GM23338 (cell line): ENCODE measurements at places on chromosomes 4 and X.

DNA sequence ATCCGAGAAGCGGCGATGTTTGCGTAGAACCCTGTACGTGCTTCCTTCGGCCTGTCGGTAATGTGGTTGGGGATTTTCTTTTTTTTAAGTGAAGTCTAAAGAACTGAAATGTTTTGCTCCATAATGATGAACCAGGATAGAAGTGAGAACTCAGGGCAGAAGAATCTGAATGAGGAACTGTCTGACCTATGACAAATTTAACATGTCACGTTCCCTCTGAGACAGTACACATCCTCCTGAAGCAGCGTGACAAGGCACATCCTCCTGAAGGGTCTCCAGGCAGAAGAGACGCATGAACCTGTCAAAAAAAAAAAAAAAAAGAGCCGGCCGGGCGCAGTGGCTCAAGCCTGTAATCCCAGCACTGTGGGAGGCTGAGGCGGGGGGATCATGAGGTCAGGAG, 6.2 kb downstream of the CSF2RA start:
- DNase-seq: no peak

DNA sequence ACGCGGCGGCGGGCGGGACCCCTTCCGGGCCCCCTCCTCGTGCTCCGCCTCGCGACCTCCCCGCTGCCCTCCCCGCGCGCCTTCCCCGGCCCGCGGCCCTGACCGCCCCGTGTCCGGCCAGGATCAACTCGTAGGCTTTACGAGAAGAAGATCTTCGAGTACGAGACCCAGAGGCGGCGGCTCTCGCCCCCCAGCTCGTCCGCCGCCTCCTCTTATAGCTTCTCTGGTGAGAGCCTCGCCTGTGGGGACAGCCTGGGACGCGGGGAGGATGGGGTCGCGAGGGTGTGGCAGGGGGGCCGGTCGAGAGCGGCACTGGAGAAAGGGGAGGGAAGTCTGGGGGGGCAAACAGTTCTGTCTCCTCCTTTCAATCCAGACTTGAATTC, 465 bp downstream of the EMD start:
- DNase-seq: no peak

- no peak for DNase-seq
Observed at GRCh38 chrX:10117864-10118377, 38.9 kb upstream of the CLCN4 start.

GRCh38 chr4:159706704-159707103, 603.8 kb downstream of the RAPGEF2 start:
- DNase-seq: no peak

GRCh38 chr4:8730681-8731080, 138.1 kb downstream of the CPZ start:
- no peak for DNase-seq

- no peak for DNase-seq
Observed at GRCh38 chrX:40326186-40326965, 228.6 kb upstream of the BCOR start.

DNA sequence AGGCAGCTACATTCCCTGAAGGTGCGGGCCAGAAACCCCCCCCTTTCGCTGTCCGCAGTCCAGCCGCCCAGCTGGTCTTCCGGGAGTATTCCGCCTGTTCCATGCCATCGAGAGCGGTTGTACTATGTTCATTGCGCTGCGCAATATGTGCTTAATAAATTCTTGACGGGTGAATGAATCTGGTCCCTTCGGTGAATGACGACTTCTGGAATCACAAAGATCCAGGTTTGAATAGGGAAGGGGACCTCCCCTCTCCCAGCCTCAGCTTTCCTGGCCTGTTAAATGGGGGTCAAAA, 777 bp upstream of the TFE3 start:
- no peak for DNase-seq

DNA sequence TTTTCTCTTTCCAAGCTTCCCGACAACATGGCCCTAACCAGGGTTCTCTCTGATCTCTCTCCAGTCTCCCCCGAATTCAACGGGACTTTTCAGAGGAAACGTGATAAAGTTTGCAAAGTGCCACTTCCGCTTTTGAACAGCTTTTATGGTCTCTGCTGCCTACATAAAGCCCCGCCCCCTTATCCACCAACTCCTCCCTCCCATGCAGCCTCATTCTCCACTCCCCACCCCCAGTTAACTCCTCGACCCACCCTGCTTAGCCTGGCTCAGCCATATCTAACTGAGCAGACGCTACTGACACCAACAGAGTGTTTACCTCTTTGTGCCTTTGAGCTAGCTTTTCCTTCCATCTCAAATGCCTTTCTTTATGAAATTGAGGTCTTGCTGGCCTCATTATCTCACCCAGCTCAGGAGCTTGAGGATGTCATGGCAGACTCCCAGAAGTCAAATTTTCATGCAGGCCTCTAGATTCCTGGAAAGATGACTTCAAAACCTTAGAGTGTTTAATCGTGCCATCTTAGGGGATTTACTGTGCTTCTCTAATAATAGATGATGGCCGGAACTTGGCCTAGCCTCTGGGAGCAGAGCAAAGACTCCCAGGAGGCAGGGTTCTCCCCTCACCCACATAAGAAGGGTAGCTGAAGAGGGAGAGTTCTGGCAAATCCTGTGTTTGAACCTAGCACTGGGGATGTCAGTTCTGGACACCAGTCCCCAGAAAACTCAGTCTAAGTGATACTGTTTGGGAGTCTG, 606.0 kb downstream of the BCOR start:
- no peak for DNase-seq

DNA sequence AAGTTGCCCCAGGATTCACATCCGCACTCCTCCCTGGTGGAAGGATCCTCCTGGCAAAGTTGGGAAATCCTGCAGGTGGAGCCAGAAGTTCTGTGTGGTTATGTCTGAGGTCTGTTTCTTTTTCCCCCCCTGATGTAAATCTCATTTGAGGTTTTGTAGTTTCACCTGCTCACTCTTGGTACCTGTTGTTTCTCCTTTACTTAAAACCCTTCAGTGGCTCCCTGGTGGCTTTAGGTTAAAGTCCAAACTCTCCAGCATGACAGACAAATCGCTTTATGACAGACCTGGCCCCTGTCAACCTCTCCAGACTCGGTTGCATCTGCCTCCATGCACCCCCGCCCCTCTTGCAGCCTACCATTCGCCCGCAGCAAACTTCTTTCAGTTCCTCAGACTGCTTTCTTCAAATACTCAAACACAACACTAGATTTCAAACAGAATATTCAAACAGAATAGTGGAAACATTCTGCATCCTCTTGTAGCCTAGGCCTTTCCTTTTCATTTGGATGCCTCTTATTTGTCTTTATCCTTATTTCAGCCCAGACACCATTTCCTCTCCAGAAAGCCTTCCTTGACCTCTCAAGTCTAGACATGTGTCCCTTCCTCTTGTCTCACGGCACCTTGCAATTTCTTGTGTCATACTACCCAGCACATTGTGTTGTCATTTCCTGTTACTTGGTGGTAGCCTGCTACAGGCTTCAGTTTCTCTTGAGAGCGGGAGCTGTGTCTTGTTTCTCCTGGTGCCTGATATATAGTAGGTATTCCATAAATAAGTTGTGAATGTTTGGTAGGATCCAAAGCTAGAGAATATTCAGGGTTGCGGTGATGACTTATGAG, 24.8 kb downstream of the IL13RA1 start:
- no peak for DNase-seq

- DNase-seq: no peak
Observed at GRCh38 chr4:78520808-78521226, 30.8 kb upstream of the ANXA3 start.

DNA sequence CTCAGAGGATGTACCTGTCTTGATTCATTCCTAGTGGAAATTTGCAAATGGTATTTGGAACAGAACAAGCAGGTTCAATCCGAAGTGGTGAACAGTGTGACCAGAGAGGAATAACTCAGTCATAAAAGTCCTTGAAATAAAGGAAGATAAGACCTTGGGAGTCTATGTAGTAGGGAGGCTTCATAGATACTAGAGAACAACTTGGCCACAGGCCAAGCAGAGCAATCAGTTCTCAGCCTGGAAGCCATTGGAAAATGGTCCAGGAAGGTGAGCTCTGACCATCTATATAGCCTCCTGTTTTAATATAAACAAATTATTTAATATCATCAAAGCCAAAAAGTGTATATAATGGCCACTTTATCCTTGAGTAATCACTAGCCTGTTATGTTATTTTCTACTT, 11.3 kb downstream of the TXK start:
- no peak for DNase-seq

DNA sequence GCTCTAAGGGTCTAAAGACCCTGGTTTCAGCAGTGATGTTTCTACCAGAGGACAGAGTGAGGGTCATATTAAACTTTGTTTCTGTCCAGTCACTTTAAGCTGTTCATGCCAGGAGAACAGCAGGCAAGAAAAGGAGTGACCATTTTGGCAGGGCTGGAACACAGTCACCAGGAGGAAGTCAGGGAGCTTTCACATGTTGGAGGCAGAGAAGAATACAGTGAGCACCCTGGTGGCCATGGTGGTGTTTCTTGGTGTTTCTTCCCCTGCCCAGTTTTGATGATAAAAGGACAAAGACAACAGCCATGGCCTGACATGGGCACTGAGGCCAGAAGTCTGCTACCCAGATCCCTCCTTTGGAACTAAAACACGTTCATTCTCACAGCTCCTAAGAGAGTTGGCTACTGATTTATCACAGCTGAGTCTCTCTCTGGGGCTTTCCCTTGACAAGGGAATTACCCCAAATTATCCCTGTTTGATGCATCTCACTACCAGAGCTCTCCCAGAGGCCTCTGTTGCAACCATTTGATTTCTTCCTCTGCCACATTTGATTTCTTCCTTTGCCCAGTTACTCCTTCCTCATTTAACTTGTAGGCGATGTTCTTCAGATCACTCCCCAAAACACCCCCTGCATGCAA, 106.4 kb upstream of the NWD2 start:
- no peak for DNase-seq

GRCh38 chr4:147769386-147769785, 37.5 kb downstream of the ARHGAP10 start:
- DNase-seq: no peak

DNA sequence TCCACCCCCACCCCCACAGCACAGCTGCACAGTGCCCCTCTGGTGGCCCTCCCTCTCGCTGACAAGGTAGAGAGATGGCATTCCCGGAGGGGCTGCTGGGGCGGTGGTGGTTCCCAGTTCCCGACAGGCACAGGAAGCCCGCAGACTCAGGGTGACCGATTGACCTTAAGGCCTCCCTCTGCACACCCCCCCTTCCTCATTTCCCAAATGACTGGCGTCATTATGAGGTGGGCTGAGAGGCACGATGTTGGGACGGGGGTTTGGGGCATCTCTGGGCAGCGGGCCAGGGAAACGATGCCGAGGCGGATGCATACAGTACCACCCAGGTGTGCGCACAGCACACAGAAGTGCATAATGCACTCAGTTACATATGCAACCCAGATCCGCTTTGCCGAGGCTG, 3.5 kb upstream of the TIMP1 start:
- DNase-seq: peak; percentile 24

GRCh38 chr4:121758925-121759568, 5.9 kb downstream of the SMIM43 start:
- no peak for DNase-seq

- no peak for DNase-seq
Observed at GRCh38 chrX:56314334-56314733, 82.2 kb downstream of the KLF8 start.

DNA sequence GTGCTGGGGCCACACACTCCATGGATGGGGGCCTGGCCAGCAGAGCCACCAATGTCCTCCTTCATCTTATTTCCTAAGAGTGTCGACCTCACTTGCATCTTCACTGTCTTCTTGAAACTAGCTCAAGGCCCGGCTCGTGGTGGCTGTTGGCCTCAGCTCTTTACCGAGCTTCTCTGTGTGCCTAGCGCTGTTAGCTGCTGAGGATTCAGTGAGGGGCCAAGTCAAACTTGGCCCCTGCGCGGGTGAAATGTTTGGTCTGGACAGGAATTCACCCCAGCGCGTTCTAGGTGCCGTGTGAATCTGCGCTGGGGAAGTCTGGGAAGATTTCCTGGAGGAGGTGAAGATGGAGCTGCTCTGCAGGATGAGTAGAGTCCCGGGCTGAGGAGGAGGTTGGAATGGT, 8.5 kb downstream of the SORCS2 start:
- no peak for DNase-seq

GRCh38 chr4:87390551-87390890, 467 bp downstream of the HSD17B11 start:
- no peak for DNase-seq

DNA sequence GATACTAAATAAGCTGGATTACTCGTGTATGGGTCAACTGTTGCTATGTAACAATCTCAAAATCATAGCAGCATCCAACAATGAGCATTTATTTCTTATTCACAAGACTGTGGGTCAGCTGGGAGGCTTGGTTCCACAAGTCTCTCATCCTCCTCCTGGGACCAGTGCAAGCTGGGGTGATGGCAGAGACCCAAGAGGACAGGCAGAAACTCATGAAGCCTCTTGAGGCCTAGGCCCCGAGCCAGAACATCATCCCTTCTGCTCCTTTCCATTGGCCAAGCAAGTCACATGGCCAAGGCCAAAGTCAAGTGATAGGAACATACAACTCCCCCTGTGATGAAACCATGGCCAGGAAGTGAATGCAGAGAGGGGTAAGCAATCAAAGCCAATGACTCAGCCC, 422.1 kb downstream of the BCOR start:
- DNase-seq: no peak

DNA sequence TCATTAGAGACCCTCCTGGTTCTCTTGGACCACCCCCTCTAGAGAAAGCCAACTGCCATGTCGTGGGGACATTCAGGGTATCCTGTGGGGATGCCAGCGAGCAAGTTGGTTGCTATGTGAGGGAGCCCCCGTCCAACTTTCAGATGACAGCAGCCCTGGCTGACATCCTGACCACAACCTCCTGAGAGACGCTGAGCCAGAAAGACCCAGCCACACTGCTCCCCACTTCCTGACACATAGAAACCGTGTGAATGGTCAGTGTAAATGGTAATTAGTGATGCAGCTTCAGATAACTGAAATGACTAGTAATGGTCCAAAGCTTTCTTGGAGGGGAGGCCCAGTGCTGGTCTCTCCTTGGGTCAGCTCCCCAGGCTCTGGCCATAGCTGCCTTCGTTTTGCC, 10.8 kb downstream of the CLCN4 start:
- DNase-seq: no peak

DNA sequence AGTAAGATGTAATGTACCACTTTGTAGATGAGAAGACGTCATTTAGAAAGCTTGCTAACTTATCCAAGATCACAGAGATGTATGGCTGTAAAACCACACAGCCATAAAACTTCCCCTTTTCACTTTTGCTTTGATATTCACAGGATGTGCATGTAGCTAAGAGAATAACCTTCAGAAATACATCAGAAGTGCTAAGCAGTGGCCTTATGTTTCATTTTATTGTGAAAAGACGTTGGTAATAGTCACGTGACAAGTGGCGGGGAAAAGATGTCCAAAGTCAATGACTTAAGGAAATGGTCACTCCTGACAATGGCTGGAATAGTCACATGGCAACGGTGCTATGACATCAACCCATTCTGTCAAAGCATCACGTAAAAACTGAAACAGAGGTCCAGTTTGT, 12.9 kb upstream of the WDR17 start:
- no peak for DNase-seq
